ENCODE measurements at places on chromosomes 1 and 21. TPM values are rescaled to one million over a fixed set of nuclear protein-coding genes. Genes with fewer than 3 reads are reported as not detected.

DNA sequence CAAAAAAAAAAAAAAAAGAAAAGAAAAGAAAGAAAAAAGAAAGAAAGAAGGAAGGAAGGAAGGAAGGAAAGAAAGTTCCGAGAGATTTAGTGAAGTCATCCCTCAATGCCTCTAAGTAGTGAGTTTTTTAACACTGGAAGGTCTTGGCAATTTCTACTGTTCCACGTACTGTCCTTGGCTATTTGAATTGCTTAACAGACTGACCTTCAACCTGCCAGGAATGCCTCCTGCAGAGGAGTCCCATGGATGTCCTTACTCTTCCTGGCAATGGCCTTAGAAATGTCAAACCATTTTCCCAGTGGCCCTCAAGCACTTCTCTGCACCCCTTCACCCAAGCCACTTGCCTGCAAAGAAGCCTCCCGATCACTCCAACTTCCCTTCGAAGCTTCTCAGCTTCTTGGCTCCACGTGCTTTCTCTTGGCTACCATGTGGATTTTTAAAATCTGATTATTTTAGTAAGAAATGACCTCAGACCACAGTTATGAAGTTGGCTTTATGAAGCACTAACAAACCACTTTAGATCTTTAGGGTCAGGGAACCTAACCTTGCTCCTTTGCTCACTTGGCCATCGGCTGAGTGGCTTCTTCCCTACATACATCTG lies 43.7 kb upstream of the ABCG1 start:
- DNase-seq, result no peak
- no peak overlapping the region for H3K4me3 ChIP-seq
- H3K4me1 ChIP-seq, result peaks cover 5% of the 10 kb centered on the region
- no peaks in the 10 kb centered on the region for H3K36me3 ChIP-seq

DNA sequence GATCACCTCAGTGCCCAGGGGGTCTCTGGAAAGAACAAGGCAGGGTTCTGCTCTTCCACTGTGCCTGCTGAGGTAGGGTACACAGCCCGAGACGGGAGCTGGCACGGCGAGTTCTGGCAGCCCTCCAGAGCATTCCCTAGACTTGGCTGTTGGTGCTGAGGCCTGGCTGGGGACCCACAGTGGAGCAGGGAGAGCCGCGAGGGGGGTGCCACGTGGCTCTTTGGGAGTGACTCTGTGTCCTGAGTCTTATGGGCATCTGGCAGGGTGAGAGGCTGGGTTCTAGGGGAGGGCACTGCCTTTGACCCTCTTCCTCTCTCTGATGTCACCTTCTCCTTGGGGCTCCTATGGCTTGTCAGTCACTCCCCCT lies 336.4 kb downstream of the CAMTA1 start:
- H3K4me3 ChIP-seq, result no peak overlapping the region
- H3K27me3 ChIP-seq, result peaks cover 1% of the 10 kb centered on the region
- H3K36me3 ChIP-seq, result no peaks in the 10 kb centered on the region
- no peaks in the 10 kb centered on the region for H3K4me1 ChIP-seq
- DNase-seq, result no peak
- no peak overlapping the region for H3K27ac ChIP-seq

DNA sequence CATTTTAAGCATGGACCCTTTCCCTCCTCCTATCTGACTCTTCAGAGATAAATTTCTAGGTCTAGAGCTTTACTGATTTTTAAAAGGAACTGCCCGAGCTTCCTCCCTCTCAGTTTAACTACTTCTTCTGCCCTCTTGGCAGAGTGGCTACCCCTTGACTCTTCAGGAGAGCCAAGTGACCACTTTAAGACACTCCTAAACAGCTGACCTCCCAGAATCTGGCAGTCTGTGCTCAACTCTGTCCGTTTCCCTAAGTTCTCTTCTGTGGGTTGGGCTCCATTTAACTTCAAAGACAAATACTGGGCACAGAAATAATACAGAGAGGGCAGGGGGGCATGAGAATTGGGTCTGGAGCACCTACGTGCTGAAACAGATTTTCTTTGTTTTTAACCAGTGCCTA lies 196.3 kb upstream of the FOXD3 start:
- no peak overlapping the region for H3K4me3 ChIP-seq
- H3K27ac ChIP-seq, result no peak overlapping the region
- H3K36me3 ChIP-seq, result no peaks in the 10 kb centered on the region
- H3K27me3 ChIP-seq, result no peaks in the 10 kb centered on the region

GRCh38 chr1:204662530-204662929 lies 23.0 kb downstream of the LRRN2 start:
- H3K27me3 ChIP-seq, result peaks cover 11% of the 10 kb centered on the region
- no peak overlapping the region for H3K4me3 ChIP-seq
- H3K36me3 ChIP-seq, result no peaks in the 10 kb centered on the region
- H3K27ac ChIP-seq, result no peak overlapping the region
- H3K4me1 ChIP-seq, result no peaks in the 10 kb centered on the region

DNA sequence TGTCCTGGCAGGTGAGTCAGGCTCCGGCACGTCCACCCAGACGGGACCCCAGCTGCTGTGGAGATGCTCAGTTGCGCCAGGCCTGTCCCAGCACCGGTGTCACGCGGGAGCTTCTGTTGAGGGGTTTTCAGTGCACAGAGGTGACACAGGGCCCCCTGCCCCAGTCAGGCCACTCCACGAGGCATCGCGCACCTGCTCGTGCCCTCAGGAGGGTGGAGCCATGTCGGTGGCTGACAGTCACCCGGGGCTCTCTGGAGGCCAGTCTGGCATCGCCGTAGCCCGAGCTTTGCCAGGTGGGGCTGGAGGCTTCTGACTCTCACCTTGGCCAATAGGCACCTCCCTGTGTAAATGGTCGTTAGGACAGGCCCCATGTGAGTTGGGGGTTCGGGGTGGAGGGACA lies 11.1 kb downstream of the TMEM240 start:
- no peaks in the 10 kb centered on the region for H3K4me1 ChIP-seq
- DNase-seq, result no peak
- no peaks in the 10 kb centered on the region for H3K27me3 ChIP-seq
- no peak overlapping the region for H3K4me3 ChIP-seq
- no peak overlapping the region for H3K27ac ChIP-seq
- H3K36me3 ChIP-seq, result peaks cover 25% of the 10 kb centered on the region

- no peak overlapping the region for H3K27ac ChIP-seq
- H3K36me3 ChIP-seq, result no peaks in the 10 kb centered on the region
- no peaks in the 10 kb centered on the region for H3K4me1 ChIP-seq
- no peaks in the 10 kb centered on the region for H3K27me3 ChIP-seq
Measured at GRCh38 chr1:228544021-228544850, 57.1 kb downstream of the RNF187 start.

DNA sequence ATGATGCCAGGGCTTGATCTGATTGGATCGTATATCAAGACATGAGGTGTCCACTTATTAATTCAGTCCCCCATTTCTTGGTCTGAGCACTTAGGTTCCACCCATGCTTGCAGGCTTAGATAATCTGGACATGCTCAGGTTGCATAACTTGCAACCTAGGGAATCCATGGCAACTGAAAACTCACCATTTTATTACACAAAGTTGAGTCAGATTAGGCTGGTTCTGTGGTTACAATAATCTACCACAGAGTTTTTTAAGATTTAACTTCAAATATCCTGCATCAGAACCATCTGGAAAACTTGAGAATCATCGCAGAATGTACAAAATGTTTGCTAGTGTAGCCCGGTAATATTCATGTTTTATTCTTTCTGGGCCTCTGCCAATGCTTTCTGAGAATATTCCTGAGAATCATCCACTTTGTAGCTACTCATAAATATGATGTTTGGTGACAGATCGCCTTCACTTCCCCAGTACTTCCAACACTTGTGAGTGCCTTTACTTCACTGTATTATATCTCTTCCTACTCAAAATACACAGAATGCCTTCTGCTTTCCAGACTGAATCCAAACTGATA lies 707.2 kb upstream of the ADAMTS5 start:
- no peak overlapping the region for H3K27ac ChIP-seq
- no peaks in the 10 kb centered on the region for H3K4me1 ChIP-seq
- H3K4me3 ChIP-seq, result no peak overlapping the region

GRCh38 chr1:54173681-54174080 lies 20.9 kb upstream of the CDCP2 start:
- H3K4me1 ChIP-seq, result peaks cover 13% of the 10 kb centered on the region
- DNase-seq, result no peak
- H3K27me3 ChIP-seq, result peaks cover 1% of the 10 kb centered on the region
- H3K36me3 ChIP-seq, result peaks cover 2% of the 10 kb centered on the region
- H3K4me3 ChIP-seq, result no peak overlapping the region
- H3K27ac ChIP-seq, result no peak overlapping the region

GRCh38 chr1:89085781-89086180 lies 20.8 kb upstream of the GBP1 start:
- H3K36me3 ChIP-seq, result no peaks in the 10 kb centered on the region
- H3K4me3 ChIP-seq, result no peak overlapping the region
- H3K27me3 ChIP-seq, result peaks cover 2% of the 10 kb centered on the region
- H3K27ac ChIP-seq, result no peak overlapping the region
- DNase-seq, result peak; percentile 47
- peaks cover 8% of the 10 kb centered on the region for H3K4me1 ChIP-seq

The CHIA gene
- not detected for total RNA-seq

The SYCP1 gene
- not detected for total RNA-seq

The HSD3B2 gene
- total RNA-seq, result not detected
